ENCODE measurements at places on chromosomes 16 and 17.

DNA sequence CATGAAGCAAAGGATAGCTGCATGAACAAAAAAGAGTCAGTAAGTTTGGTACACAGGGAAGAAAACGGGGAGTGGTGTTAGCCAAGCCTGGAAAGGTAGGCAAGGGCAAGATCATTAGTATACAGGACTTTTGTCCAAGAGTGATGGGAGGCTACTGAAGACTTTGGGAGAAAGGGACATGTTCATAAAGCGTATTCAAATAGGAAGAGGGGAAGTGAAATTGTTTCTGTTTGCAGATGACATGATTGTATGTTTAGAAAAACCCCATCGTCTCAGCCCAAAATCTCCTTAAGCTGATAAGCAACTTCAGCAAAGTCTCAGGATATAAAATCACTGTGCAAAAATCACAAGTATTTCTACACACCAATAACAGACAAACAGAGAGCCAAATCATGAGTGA is 19.4 kb downstream of the CDYL2 start:
- DNase-seq, result no peak

DNA sequence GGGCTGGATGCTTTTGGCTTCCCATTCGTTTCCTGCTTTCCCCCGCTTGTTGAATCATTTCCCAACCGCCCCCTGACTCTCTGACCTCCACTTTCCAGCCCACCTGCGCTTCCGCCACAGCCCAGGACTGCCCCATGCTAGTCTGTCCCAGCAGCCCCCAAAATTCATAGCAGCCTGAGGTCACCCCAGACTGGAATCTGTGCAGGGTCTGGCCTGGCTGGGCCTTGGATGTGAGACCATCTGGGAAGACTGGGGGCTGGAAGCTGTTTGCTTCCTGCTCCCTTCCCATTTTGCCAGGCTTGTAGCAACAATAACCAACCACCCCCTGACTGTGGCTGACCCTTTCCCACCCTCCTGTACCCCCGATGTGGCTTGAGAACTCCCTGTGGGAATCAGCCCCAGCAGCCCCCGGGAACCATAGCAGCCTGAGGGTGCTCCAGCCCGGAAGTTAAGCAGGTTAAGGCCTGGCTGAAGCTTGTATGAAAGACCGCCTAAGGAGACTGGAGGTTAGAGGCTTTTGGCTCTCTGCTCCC is 2290.8 kb downstream of the TP53TG3F start:
- no peak for DNase-seq

- no peak for DNase-seq
Measured at GRCh38 chr16:24971718-24972117, 43.5 kb downstream of the ARHGAP17 start.

DNA sequence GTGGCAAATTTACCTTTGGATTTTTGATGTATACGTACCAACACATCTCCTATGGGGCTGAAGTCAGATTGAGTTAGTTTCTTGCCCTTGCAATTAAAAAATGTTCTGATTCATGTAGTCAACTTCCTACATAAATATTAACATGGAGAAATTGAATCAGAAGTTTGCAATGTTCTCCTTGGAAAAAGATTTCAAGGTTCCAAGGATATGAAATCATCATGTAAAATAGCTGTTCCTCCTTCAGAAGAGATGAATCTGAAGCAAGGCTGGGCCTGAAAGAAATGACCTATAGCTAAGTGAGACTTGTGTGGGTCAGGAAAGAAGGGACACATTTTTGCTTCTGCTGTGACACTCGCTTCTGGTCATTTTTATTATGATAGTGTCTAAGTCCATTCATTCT is 131.7 kb downstream of the RGS9 start:
- DNase-seq, result no peak

DNA sequence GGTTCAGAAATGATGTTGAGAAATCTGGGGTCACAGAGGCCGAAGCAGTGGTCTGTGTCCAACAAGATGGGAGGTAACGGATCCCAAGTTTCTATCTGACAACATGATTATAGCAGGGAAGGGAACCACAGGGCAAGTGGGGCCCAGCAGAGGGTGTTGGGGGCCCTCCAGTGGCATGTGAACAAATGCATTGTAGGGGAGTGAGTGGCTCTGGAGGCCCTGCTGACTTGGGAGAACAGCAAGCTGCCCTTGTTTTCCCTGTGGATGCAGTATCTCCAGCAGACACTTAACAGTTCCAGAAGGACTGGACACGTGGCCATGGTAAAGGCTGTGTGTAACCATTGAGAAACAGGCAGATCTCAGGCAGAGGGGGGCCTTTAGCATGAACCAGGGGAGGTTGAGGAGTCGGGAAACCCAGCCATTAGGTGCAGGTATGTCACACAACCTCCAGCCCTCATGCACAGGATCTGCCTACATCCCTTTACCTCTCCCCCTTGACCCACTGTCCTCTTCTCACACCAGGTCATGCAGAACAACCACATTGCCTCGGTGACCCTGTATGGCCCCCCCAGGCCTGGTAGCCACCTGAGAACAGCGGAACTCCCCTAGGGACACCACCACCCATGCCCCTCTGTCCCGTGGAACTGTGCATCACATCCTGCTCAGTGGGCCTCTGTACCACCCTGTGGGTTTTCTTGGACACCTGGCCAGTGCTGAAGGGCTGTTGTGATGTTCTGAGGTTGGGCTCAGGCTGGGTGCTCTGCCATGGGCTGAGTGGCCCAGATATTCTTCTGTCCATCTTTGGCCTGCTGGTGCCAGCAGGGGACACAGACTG is 4.1 kb downstream of the B3GNT9 start:
- no peak for DNase-seq

GRCh38 chr17:42548070-42548837 is 4.5 kb upstream of the HSD17B1 start:
- DNase-seq, result no peak

- DNase-seq, result no peak
Measured at GRCh38 chr16:6063526-6063925, 965.9 kb upstream of the EEF2KMT start.

DNA sequence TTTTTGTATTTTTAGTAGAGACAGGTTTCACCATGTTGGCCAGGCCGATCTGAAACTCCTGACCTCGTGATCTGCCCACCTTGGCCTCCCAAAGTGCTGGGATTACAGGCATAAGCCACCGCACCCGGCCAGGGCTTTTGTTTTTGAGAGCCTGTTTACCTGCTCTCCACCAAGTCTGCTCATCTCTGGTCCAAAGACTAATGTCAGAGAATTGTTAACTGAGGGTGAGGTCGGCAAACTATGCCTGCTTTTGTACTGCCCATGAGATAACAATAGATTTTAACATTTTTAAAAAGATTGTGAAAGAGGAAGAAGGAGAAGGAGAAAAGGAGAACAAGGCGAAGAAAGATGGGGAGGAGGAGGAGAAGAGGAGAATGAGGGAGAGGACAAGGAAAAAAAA is 26.0 kb downstream of the TMEM238L start:
- no peak for DNase-seq

DNA sequence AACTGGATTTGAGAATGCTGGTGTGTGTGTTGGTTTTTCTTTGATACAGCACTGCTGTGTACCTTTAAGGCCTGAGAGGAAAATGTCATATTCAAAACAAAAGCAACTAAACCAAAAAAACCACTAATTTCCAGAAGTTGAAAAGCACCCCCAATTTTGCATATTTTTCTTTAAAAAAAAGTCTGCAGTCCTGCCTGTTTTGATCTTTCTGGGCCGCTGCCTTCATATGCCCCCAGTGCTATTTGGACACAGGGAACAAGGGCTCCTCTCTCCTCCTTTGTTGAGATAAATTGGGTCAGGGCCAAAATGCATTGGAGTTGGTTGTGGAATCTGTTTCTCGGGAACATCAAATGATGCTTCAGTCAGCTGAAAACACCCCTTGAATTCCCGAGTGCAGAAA is 26.9 kb downstream of the GPT2 start:
- no peak for DNase-seq

DNA sequence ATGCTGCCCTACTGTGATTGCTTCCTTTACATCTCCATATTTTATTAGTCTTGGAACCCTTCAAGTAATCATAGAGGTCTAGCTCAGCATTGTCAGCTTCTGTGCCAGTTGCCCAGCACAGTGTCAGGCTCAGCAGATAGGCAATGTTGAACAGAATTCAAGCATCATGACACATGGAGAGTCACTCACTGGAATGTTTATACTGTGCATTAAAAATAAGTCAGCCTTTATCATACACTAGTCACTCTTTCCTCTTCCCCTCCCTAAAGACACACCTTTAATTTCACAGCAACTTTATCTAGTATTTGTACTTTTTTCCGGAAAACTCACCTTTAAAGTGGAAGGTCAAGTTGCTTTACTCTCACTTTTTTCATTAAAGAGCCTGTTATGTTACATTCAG is 253.8 kb upstream of the CDH11 start:
- DNase-seq, result peak; percentile 40

DNA sequence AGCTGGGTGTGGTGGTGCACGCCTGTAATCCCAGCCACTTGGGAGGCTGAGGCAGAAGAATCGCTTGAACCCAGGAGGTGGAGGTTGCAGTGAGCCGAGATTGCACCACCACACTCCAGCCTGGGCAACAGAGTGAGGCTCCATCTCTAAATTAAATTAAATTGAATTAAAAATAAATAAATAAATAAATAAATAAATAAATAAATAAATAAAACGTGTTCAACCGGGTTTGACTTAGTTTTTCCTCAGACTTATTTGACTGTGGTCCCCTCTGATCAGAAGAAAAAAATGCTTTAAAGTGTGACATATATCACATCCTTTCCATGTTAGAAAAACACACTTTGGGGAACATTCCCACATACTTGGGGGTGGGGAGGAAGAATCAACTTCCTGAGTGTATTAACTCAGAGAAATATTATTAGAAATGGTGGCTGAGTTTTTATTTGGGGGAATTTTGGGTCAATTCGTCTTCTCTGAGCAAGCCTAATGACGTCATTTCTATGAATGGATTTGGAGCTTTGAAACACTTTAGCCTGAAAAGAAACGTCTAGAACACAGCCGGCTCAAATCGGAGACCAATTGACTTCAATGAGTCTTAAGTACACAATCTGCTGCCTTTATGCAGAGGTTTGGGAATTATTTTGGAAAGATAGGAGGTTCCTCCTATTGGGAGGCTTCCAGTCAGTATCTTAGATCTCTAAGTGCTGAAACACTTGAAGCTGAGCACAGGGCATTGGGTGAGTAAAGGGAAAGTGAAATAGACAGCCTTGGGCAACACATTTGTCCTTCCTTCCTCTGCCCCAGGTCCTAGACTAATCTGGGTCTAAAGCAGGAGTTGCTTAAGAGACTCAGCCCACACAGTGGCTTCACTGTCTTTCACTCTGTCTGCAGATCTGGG is 132.6 kb downstream of the PITPNC1 start:
- DNase-seq, result no peak

DNA sequence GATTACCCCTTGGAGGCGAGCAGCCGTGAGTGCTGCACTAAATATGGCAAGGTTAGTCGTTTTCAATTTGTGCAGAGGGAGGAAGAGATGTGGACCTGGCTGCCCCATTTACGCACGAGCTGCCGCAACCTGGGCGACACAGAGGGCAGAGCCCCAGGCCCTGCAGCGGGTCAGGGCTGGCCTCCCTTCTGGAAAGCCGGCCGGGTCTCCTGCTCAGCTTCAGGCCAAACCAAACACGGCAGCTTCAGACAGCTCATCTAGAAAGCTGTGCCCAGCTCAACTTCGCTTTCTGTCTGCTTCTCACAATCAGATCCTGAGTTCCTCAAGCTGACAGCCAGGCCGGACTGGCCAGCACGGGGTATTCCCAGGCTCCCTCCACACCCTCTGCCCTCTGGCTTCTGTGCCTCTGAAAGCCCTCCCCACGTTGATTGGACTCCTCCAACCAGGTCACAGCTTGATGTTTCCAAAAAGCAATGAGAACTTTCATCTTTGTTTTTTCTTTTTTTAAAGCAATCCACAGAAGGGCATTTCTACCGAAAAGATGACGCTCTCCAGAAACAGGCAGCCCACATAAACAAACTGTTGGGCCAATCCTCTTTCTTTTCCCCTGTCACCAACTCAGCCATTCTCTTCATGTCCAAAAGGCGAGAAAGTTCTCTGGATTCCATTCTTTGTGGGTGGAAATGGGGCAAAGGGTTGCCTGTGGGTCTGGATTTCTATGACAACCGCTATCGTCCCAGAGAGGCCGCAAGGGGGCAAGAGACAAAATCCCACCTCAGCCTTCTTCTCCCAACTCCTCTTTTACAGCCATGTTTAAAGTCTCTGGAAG is 189.0 kb downstream of the ZFHX3 start:
- no peak for DNase-seq

GRCh38 chr16:74586948-74587347 is 20.0 kb downstream of the GLG1 start:
- no peak for DNase-seq

GRCh38 chr17:51640108-51640622 is 379.8 kb downstream of the UTP18 start:
- no peak for DNase-seq

- no peak for DNase-seq
Measured at GRCh38 chr17:61794792-61795191, 68.5 kb downstream of the BRIP1 start.

- DNase-seq, result no peak
Measured at GRCh38 chr17:45934044-45934979, 40.0 kb downstream of the MAPT start.

GRCh38 chr17:66432411-66432957 is 130.1 kb downstream of the PRKCA start:
- DNase-seq, result no peak

- DNase-seq, result no peak
Measured at GRCh38 chr17:60618854-60619526, 19.0 kb downstream of the PPM1D start.

- no peak for DNase-seq
Measured at GRCh38 chr17:4142107-4142900, 526 bp downstream of the ZZEF1 start.

DNA sequence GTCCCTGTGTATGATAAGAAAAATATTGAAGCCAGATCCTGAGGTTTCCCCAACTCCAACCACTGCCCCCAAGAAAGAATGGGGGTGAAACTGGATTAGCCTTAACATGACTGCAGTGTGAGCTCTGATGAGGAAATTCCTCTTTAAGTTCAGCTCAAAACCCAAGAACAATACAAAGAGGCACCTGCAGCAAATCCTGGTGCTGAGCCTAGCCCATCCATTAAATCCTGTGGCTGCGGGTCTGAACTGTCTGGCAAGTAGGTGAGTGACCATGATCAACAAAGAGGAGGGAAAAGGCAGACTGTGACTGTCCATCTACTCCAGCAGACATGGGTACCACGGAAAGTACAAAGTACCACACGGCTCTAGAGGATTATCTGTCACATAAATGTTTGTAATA is 64.2 kb downstream of the CREBBP start:
- no peak for DNase-seq

DNA sequence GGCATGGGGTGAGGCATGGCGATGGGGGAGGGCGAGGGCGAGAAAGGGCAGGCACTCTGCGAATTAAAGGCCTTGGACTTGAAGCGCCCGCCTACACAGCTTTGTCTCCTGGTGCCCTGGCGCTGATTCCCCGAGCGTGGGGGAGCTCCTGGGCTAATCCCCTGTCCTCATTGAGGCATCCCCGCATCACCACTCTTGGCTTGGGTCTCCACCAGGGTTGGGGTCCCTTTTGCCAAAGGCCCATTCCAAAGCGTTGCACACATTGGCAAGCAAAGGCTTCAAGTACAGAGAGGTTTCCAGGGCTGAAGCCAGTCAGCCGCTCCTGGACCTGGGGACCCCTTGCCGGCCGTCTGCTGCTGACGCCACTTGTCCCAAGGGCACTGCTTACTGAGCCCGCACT is 8.0 kb downstream of the ZNF205 start:
- no peak for DNase-seq

All from RCC 7860 (cell line).